GM19239 (cell line): ENCODE measurements at places on chromosomes 13 and 19.

- DNase-seq: no peak
These were observed 12.4 kb downstream of the SBNO2 start for GRCh38 chr19:1161716-1162115.

DNA sequence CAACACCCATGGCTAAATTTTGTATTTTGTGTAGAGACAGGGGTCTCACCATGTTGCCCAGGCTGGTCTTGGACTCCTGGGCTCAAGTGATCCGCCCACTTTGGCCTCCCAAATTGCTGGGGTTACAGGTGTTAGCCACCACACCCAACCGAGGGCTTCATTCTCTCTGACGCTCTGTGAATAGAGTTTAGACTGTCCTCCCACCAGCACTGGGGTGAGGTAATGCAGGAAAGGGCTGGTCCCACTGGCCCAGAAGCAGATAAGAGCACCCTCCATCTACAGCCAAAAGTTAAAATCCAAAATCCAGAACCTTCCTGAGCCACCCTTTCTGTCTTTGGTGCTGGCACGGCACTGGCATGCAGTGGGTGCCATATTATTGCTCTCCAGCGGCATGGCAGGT is 31.8 kb upstream of the HOMER3 start:
- DNase-seq: no peak

DNA sequence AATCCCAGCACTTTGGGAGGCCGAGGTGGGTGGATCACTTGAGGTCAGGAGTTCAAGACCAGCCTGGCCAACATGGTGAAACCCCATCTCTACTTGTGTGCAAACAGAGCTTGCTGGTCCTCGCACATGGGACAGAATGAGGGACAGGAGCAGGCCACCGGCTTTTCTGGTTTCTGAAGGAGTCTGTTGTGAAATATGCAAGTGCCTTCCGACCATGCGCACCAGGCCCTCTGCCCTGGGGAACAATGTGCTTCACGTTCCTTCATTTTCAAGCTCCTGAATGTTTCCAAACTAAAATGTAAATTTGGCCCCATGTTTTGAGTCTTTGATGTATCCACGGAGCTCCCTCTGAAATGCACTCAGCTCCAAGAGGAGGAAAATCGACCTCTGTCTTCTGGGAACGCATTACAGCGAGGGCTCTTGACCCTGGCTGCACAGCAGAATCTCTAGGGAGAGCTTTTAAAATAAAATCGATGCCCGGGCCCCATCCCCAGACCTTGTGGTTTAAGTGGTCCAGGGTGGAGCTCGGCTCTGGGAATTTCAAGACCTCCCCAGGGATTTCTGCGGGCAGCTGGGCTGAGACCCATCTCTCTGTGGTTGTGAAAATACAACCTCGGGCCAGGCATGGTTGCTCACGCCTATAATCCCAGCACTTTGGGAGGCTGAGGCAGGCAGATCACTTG is 9.3 kb upstream of the ACP4 start:
- DNase-seq: no peak

DNA sequence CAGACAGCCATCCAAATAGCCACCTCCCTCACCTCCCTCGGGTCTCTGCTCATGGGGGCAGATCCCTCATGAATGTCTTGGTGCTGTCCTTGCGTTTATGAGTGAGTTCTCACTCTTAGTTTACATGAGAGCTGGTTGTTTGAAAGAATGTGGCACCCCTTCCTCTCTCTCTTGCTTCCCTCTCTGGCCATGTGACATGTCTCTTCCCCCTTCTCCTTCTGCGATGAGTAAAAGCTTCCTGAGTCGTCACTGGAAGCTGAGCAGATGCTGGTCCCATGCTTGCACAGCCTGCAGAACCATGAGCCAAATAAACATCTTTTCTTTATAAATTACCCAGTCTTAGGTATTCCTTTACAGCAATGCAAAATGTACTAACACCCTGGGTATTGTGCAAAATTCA is 208.7 kb downstream of the LACC1 start:
- DNase-seq: no peak

- no peak for DNase-seq
These were observed 88.7 kb upstream of the TNFSF11 start for GRCh38 chr13:42485272-42485671.

- no peak for DNase-seq
These were observed 528.9 kb downstream of the DACH1 start for GRCh38 chr13:71338070-71338469.

DNA sequence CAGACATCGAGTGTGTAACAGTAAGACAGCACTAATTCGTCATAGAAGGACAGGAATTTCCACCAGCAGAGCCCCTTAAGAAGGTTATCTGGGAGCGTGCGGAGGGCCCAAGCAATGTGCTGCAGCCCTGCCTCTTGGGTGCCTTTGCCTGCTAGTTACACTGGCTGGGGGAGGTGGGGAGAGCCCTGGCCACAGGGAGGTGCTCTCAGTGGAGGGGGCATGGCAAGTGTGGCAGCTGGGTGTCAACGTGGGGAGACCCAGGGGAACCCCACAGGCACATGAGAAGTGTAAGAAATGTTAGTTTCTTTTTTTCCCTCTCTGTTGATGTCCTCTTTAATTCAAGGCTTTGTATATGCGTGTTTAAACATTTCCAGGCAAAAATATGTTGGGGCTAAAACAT is 50.9 kb upstream of the TMTC4 start:
- no peak for DNase-seq

DNA sequence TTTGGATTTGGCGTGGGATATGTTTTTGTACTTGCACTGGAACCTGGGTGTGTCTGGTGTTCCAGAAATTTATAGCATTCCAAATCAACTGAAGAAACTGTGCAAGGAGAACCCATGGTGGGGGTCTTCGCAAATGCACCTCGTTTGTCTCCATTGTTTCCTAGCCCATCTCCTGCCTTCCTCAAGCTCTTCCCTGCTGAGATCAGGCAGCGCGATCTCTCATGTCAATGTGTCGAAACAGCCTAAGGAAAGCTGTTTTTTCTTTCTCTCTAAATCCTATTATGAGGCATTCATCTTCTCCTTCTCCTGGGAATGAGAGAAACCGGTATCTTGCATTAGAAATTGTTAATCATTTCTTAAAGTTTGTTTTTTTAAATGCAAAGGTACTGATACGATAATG is 131.0 kb downstream of the KLF5 start:
- no peak for DNase-seq

DNA sequence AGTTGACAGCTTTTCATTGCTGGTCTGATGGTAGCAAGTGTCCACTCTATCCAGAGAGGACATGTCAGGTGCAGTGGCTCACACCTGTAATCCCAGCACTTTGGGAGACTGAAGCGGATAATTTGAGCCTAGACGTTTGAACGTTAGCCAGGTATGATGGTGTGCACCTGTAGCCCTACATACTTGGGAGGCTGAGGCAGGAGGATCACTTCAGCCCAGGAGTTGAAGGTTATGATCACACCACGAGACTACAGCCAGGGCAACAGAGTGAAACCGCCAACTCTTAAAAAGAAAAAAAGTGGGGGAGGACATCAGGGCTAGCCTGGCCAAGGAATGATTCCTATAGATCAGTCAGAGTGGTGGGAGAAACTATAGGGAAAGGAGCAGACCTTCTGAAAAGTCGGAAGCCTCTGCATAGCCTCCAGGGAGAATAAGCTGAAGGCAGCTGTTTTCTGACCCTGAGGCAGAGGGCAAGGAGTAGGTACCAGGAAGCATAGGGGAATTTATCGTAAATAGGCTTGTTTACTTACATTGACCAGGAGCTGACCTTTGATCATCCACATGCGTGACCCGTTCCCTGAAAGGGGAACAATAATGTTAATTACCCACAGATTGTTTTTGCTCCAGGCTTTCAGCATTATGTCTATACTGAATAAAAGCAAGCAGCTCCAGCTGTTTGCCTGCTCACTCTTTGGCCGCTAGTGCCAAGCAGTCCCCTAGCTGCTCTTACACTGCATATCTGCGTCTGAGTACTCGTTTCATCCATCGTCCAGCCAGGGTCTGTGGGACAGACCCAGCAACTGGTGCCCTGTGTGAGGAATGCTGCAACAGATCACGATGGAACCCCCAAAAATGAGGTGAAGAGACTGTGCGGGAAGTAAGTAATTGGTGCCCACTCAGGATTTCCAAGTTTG is 161.6 kb downstream of the RNF17 start:
- DNase-seq: no peak
